ENCODE measurements at places on chromosomes 2 and 18. TPM values are rescaled to one million over a fixed set of nuclear protein-coding genes. Genes with fewer than 3 reads are reported as not detected.

- no peaks in the 10 kb centered on the region for H3K36me3 ChIP-seq
- H3K4me1 ChIP-seq, result no peaks in the 10 kb centered on the region
- H3K27ac ChIP-seq, result no peak overlapping the region
- peak; percentile 44 for DNase-seq
Observed at GRCh38 chr2:240925191-240925567, 19.0 kb downstream of the CROCC2 start.

The ARHGEF33 gene
- total RNA-seq, result 0.39 TPM

DNA sequence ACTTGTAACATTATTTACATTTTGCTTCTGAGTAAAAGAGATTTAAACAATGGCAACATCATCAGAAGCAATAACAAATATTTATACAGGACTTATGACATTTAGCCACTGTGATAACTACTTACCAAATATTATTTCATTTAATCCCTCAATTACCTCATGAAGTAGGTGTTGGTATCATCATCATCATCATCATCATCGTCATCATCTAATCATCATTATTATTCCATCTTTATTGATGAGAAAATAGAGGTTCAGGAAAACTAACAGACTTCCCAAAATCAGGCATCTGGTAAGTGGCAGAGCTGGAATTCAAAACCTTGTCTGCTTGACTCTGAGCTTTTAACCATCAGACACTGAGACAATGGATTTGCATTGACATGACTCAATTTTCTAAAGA, 204.4 kb downstream of the NCKAP5 start:
- H3K4me1 ChIP-seq, result no peaks in the 10 kb centered on the region
- H3K36me3 ChIP-seq, result no peaks in the 10 kb centered on the region
- DNase-seq, result no peak

The ARHGEF4 gene
- 0.51 TPM for total RNA-seq

DNA sequence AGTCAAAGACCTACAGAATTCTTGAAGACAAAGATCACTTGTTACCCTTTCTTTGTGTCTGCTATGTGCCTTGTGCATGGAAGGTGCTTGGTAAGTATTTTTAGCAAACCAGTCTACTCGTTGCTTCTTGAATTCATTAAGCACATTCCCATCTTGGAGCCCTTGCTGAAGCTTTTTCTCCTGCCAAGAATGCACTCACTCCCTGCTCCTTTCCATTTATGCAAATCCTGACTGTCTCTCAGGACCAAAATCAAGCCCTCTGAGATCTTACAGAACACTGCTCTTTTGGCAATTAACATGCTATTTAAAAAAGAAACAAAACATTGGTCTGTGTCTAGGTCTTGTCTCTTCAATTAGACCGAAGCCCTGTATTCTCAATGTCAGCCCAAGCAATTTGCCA, 75.8 kb downstream of the CLHC1 start:
- DNase-seq, result no peak
- no peak overlapping the region for H3K27ac ChIP-seq
- H3K4me1 ChIP-seq, result no peaks in the 10 kb centered on the region

GRCh38 chr2:25068217-25068616, 26.3 kb downstream of the EFR3B start:
- no peaks in the 10 kb centered on the region for H3K27me3 ChIP-seq
- DNase-seq, result no peak

GRCh38 chr2:178377046-178377445, 73.9 kb downstream of the PRKRA start:
- no peak overlapping the region for H3K4me3 ChIP-seq
- H3K4me1 ChIP-seq, result no peaks in the 10 kb centered on the region
- no peak for DNase-seq
- no peak overlapping the region for H3K27ac ChIP-seq
- H3K27me3 ChIP-seq, result no peaks in the 10 kb centered on the region
